Sciatic nerve (tissue), 2 donors: ENCODE measurements at places on chromosomes 5 and 9. TPM values are rescaled to one million over a fixed set of nuclear protein-coding genes. Genes with fewer than 3 reads are reported as not detected.

DNA sequence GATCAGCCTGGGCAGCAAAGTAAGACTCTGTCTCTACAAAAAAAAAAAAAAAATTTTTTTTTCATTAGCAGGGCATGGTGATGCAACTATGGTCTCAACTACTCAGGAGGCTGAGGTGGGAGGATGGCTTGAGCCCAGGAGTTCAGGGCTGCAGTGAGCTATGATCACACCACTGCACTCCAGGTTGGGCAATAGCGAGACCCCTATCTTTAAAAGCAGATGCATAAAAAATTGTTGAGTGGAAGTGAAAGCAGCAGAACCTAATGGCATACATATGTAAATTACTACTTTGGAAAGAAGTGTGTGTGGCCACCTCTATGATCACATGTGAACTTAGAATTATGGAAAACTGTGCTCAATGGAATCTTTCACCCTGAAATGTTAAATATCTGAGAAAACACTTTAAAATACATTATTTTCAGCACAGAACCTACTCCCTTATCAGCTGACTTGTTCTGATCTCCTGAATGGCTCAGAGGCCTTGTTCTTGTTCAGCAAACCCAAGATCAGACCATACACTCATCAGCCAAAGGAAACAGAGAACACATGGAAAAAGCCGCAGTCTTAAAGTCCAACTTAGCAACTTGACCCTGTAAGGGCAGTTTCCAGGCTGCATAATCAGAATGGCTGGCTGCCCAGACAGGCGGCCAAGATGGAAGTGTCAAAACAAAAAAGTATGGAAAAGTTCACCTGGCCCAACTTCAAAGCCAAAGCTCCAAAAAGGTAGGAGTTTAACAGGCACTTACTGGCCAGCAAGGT is 56.5 kb downstream of the SIL1 start:
- DNase-seq = peak; percentile 78

SEMA4D gene
- total RNA-seq = 35.8 TPM

NUTM2G gene
- total RNA-seq = not detected

DNA sequence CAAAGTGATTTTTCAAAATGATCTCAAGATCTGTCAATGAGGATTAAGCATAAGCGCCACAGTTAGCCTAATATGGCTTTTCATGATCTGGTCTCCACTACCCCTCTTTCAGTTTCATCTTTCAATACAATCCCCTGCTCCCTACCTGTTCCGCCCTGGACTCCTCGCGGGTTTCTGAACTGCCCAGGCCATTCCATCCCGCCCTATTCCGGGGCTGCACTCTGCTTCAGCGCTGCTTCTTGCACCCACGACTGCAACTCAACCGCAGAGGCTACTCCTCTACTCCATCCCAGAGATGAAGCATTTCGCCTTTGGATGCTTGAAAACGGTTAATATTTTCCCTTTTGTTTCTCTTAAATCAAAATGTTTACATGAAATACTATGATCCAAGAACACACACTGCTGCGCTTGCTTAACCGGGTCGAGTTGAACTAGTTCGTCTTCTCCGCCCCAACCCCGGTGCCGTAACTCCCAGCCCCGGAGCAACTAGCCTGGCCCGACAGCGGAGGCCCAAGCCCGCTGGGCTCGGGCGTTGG is 716 bp upstream of the OTULIN start:
- no peak for DNase-seq

PIP5K1B gene
- total RNA-seq = 2.0 TPM

DNA sequence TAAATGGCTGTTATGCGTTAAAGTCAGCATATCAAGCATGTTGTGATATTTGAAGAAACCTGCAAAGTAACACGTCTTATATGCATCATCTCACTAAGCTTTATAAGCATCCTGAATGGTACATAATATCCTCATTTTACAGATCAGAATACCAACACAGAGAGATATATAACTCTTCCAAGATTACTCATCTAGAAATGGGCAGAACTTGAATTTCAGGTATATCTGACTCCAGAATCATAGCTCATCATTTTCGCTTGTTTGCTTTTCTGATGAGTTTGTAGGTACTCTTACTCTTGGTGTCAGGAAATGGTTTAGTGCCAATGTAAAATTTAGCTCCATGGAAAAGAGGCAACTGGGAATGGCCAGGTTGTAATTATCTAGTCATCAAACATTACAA is 232.3 kb upstream of the ANKH start:
- no peak for DNase-seq

NIPAL4 gene
- 0.36 TPM for total RNA-seq

DNA sequence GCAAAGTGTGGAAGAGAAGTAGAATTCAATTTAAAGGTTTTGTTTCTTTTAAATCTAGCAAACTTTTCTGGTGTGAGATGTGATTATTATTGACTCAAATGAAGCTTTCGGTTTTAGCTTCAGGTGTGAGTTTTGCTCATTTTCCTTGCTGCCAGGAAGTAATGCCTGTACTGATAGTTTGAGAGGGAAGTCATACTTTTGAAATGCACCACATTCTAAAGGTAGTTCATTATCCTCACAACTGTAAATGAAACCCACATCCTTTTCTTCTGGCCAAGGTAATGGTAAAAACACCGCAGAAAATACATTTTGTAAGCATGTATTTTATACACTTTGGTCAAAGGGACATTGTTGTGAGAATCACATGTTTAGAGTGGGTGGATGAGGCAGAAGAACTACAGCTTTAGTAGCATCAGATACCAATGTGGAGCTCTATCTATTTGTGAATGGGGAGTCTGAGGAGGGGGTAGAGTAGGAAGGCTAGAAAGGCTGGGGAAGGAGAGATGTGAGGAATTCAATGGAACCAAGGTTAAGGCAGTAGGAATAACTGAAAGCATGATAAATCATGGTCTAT is 167.0 kb upstream of the CDKN2B start:
- no peak for DNase-seq

GRCh38 chr5:6423327-6424109 is 25.1 kb upstream of the UBE2QL1 start:
- DNase-seq = no peak

DNA sequence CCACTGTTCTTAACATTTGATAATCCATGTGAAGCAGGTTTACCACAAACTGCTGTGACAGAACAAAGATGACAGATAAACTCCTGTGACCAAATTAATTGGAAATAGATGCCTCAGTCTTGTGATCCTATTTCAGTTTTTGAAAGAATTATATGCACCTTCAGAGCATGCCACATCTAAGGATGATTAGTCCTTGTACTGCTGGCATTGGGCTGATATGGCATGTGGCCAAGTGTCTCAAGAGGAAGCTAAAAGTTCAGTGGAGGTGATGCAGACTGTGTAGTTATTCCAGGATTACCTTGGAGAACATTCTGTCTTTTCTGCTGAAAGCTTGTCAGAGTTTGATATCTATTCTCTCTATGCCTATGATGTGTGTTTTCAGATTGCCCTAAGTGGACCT is 314.4 kb upstream of the EFNA5 start:
- no peak for DNase-seq

- no peak for DNase-seq
Observed at GRCh38 chr5:83230511-83230910, 153.2 kb downstream of the XRCC4 start.

DNA sequence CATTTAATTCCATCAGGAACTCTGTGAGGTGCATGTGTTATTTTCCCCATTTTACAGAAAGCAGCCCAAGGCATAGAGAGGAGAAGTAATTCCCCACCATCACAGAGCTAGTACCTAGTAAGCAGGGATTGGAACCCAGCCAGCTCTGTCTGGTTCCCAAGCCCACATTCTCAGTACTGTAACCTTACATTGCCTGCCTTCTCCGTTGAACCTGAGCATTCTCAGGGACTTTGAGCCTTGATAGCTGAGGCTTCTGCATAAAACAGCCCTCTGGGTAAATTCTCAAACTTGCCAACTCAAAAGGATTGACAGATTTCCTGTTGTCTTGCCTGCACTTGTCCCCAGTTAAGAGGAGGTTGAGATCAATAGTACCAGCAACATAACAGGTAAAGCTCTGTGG is 9.2 kb upstream of the GLE1 start:
- no peak for DNase-seq

DNA sequence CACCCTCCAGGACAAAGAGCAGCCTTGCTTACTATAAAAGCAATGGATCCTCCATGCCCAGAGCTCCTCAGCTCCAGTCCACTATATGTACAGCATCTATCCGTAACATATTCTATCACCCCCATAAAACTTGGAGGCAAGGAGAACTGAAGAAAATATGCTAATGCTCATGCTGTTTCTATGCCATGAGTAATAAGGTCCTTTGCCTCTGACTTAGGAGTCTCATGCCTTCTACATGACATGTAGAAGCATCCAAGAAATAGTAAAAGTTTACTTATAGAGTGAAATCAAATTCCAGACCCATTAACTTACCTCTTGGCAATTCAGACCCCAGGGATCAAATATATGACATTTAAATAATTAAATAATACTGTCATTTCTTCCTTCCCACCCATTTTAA is 33.7 kb downstream of the SSBP2 start:
- no peak for DNase-seq

- no peak for DNase-seq
Observed at GRCh38 chr5:32297181-32298058, 15.3 kb downstream of the MTMR12 start.

GRCh38 chr5:169702693-169703481 is 65.8 kb downstream of the DOCK2 start:
- no peak for DNase-seq

AFAP1L1 gene
- total RNA-seq = 54.8 TPM

DNA sequence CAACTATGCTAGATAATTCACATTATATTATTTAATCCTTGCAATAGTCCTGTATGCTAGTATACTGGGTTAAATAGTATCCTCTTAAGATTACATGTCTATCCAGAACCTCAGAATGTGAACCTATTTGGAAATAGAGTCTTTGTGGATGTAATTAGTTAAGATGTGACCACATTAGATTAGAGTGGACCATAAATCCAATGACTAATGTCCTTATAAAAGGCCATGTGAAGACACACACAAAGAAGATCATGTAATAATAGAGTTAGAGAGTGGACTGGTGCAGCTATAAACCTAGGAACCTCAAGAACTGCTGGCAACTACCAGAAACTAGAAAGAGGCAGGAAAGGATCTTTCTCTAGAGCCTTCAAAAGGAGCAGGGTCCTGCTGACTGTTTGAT is 263.6 kb upstream of the PTGER4 start:
- DNase-seq = no peak

BNC2 gene
- 196 TPM for total RNA-seq
